ENCODE measurements at places on chromosomes 2 and 18. TPM values are rescaled to one million over a fixed set of nuclear protein-coding genes. Genes with fewer than 3 reads are reported as not detected.

The ARHGEF33 gene
- total RNA-seq = 0.33 TPM

The TLX2 gene
- 0.19 TPM for total RNA-seq

The ONECUT2 gene
- under 0.01 TPM for total RNA-seq

The RALBP1 gene
- 36.8 TPM for total RNA-seq

The AMER3 gene
- total RNA-seq = under 0.01 TPM
